ENCODE measurements at places on chromosomes 7 and 10. TPM values are rescaled to one million over a fixed set of nuclear protein-coding genes. Genes with fewer than 3 reads are reported as not detected.

The CALCR gene
- polyA plus RNA-seq = 9.9 TPM

The FGFBP3 gene
- polyA plus RNA-seq = 2.3 TPM

The C1QL3 gene
- polyA plus RNA-seq = 0.54 TPM

DNA sequence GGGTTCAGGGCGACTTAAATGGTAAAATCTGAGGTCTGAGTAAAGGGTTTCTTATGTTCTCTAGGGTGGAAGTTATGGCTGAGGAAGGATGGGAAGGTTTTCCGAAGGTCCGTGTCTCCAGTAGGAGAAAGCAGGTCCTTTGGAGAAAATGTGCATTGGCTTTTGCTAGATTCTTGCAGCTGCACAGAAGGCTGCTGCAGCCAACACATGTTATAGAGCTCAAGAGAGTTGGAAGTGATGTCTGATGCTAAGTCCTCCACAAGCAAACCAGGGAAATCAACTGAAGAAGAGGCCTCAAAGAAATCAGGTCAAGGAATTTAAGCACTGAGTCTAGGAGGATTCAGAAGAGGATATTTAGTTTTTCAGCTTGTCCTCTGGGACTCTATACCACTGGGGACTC is 404.6 kb downstream of the LRMDA start:
- peak; percentile 58 for DNase-seq

- no peak for DNase-seq
Observed at GRCh38 chr10:114575417-114576131, 82.5 kb downstream of the ABLIM1 start.

- no peak for DNase-seq
Observed at GRCh38 chr10:51955696-51956095, 256.3 kb upstream of the CSTF2T start.

DNA sequence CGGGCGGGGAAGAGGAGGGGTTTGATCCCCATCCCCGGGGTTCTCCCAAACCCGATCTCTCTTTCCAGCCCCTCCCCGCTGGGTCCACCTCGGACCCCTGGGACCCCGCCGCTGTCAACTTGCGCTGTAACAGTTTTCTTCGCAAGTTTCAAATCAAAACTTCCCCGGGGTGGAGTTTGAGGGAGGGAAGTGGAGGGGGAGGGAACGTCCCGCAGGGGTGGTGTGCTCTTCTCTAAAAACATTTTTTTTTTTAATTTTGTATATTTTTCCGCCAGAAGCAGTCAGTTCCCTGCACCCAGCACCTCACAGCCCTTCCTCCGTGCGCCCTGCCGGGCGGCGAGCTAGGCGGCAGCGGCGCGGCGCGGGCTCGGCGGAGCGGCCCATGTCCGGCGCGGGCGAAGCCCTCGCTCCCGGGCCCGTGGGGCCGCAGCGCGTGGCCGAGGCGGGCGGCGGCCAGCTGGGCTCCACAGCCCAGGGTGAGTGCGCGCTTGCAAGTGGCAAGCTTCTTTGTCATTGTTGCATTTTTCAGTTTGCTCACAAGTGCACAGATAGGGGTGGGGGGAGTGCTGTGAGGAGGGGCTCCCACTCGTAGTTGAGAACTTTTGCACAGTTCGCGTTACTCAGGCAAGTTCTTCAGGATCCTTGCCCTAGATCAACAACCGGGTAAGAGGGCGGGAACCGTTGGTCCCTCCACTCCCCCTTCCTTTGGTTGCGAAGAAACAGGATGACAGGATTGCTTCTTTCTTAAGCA is 933 bp downstream of the MDFIC start:
- DNase-seq = peak; percentile 64

The ENKUR gene
- 0.37 TPM for polyA plus RNA-seq

The FKBP9 gene
- 157 TPM for polyA plus RNA-seq

The AZGP1 gene
- 0.56 TPM for polyA plus RNA-seq

DNA sequence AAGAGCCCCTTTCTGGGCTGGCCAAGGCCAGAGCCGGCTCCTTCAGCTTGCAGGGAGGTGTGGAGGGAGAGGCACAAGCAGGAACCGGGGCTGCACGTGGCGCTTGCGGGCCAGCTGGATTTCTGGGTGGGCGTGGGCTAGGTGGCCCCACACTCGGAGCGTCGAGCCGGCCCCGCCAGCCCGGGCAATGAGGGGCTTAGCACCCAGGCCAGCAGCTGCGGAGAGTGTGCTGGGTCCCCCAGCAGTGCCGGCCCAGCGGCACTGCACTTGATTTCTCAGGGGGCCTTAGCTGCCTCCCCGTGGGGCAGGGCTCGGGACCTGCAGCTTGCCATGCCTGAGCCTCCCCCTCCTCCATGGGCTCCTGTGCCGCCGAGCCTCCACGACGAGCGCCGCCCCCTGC is 48.1 kb downstream of the SH2D4B start:
- no peak for DNase-seq

DNA sequence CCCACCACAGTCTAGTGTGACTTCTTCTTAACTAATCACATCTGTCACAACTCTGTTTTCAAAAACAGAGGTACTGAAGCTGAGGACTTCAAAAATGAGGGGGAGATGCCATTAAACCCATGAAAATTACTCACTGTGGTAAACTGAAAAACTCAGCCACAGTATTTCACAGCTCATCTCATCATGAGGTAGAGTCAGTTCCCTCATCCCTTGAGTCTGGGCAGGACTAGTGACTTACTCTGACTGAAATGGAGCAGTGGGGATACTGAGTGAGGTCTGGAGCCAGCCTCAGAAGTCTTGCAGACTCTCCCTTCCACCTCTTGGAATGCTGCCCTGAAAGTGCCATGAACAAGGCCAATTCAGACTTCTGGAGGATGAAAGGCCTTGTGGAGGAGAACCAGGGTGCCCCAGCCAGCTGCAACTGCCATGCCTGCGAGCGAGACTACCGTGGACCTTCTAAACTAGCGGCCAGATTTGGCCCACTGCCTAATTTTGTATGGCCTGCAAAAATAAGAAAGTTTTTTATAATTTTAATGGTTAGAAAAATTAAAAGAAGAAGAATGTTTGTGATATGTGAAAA is 24.7 kb upstream of the ANKRD1 start:
- DNase-seq = no peak

The PILRA gene
- polyA plus RNA-seq = 6.2 TPM

DNA sequence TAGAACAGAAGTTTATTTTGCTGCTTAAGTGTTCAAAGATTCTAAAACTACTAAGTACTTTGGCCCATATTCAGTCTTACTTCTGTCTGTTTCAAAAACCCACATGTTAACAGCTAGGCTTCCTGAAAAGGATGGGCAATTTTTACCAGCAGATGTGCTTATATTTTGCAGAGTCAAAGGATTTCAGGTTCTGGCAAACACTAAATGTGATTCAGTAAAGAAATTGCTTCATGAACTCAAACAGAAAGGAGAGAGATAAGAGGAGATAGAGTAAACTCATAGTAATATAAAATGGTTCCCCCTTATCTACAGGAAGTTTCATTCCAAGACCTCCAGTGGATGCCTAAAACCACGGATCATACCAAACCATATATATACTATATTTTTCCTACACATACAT is 248.5 kb downstream of the AGMO start:
- no peak for DNase-seq

DNA sequence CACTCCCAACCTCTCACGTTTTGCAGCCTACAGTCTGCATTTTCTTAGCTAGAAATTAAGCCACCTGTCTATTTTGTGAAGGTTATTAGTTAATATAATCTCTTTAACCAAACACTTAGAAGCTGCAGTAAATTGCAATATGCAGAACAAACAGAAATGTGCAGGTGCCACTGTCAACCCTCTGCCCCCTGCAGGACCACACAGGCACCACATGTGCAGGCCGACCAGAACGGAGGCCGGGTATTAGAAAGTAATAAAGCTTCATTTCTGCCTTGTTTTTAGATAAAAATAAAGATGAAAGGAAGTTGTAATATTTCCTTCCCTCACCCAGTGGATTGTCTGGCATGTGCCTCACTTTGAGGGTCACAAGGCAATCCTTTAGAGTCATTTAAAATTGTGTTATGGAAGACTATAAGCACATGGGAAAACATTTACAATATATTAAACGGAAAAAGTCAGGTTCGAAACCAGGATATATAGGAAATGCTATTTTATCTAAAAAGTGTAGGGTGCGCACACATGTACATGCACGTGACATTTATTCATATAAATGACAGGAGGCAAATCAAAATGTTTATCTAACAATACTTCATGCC is 158.2 kb downstream of the ARHGAP12 start:
- DNase-seq = no peak

DNA sequence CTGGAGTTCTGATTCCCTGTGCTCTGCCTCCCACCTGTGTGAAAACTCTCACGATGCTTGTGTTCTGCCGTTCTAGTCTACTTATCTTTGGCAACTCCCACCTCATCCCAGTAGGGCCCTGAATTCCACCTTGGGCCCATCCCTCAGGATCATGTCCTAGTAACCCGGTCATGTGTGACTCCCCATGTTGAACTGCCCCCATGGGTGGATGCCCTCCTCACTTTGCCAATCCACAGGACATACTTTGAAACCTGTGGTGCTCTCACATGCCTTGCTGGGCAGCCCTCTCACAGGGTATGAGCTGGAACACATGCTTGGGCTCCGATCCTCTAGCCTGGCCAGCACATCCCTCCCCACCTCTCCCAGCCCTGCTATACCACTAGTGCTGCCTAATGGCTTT is 3.8 kb upstream of the RBM33 start:
- DNase-seq = no peak

DNA sequence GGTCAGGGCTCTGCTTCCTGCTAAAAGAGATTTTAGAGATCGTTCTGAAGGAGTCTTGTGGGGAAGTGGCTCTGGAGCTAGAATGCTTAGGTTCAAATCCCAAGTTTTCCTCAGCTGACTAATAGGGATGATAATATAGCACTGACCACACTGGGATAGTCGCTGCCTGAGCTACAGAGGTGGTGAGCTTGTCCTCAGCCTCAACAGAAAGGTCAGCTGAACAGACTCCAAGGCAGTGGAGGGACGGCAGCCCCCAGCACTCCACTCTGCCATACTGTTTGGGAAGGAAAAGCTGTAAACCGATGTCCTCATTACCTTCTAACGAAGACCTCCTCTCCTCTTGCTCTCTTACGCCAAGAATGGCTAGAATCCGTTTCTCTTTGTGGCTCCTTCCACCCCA is 36.2 kb downstream of the KAT6B start:
- DNase-seq = no peak

DNA sequence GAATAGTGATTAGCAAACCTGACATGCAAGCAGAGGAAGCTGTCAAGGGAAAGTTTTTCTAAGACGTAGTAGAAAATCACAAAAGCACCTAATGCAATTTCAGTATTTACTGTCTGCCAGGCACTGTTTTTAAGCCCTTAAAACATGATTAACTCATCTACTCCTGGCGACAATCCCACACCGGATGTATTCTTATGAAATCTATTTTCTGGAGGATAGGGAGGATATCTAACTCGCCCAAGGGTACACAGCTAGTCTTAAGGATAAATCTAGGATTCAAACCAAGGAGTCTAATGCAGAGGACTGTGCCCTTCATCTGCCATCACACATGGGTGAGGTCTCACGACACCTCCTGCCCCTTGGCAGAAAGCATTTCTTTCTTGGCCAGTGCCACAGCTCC is 47.8 kb upstream of the FIGNL1 start:
- no peak for DNase-seq

GRCh38 chr10:102537367-102537766 is 33.6 kb downstream of the SUFU start:
- DNase-seq = no peak

The PRSS37 gene
- 0.07 TPM for polyA plus RNA-seq

- DNase-seq = peak; percentile 73
Observed at GRCh38 chr7:44100458-44101302, 3.5 kb upstream of the AEBP1 start.

The SNCG gene
- polyA plus RNA-seq = 4.4 TPM

The PLCE1 gene
- polyA plus RNA-seq = 40.9 TPM

The CNTNAP2 gene
- 7.6 TPM for polyA plus RNA-seq

DNA sequence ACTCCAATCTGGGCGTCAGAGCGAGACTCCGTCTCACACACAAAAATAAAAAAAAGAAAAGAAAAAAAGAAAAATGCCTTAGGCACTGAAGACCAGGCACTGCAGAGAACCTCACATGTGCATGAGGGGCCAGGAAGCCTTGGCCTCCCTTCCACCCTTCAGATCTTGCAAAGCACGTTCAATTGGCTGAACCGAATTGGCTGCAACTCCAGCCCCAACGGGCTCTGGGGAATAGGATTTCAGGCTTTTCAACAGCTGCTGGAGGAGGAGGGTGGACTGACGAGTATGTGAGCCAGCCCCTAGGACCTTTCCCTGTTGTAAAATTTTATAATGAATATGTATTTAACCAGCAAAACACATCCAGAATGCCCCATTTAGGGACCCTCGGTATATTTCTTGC is 16.7 kb downstream of the TMEM120A start:
- peak; percentile 95 for DNase-seq

The ANKRD7 gene
- 0.27 TPM for polyA plus RNA-seq

The TBC1D12 gene
- polyA plus RNA-seq = 11.4 TPM

DNA sequence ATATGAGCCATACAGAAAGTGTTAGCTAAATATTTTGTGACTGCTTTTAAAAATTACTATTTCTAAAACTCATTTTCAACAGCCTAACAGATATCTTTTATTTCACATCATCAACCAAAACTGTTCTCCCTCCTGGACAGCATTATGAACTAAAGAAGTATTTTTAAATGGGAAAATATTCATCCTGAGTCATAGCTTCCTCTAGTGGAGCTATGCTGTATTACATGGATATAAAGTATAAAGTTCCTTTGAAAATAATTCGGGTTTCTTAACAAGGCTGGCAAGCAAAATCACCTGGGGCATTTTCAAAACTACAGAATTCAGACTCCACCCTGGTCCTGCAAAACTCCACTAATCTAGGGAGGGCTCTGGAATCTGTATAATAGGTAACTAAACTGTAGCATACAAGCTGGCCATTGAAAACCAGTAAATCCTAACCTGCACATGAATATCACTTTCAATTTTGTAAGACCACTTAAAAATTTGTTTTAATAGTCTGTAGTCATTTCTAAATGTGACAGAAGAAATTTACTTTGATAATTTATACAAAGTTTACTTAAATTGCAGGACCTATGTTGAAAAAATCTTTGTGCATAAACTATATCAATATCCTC is 53.5 kb downstream of the SCIN start:
- no peak for DNase-seq

The UBN2 gene
- 6.8 TPM for polyA plus RNA-seq

DNA sequence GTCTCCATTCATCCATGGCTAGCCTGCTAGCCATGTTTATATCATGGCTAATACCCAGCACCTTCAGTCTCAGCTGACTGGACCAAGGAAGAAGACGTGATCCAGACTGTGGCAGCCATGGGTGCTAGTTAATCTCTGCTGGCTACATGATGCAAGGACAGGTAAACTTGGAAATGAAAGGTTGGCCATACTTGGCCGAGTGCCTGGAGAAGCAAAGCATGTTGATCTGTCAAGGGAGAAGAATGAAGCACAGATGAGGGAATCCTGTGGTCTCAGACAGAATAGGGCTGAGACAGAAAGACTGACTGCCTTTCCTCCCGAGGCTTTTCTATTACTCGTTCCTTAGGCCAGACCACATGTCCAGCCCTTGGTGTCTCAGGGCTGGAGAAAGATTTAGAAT is 41.1 kb downstream of the CPVL start:
- no peak for DNase-seq

- DNase-seq = no peak
Observed at GRCh38 chr10:129345763-129346162, 121.3 kb upstream of the MGMT start.

The CCNY gene
- 106 TPM for polyA plus RNA-seq

The MBL2 gene
- polyA plus RNA-seq = not detected
